Panc1 (cell line): ENCODE measurements at places on chromosomes 3 and 15. TPM values are rescaled to one million over a fixed set of nuclear protein-coding genes. Genes with fewer than 3 reads are reported as not detected.

Gene DUOXA2
- total RNA-seq = not detected

Gene CHRFAM7A
- 11.5 TPM for total RNA-seq

Gene GABRB3
- total RNA-seq = 0.13 TPM

Gene BOC
- 0.33 TPM for total RNA-seq

Gene CLRN1
- total RNA-seq = not detected
